ENCODE measurements at places on chromosomes 1 and 21. TPM values are rescaled to one million over a fixed set of nuclear protein-coding genes. Genes with fewer than 3 reads are reported as not detected.

MMEL1 gene
- polyA plus RNA-seq, result 3.4 TPM

KRTAP13-4 gene
- polyA plus RNA-seq, result not detected

DIO1 gene
- polyA plus RNA-seq, result 9.7 TPM

DISC1 gene
- polyA plus RNA-seq, result 5.9 TPM

NADK gene
- polyA plus RNA-seq, result 44.5 TPM

VWA5B1 gene
- polyA plus RNA-seq, result 1.3 TPM

RBM11 gene
- polyA plus RNA-seq, result 1.4 TPM

OR1C1 gene
- not detected for polyA plus RNA-seq

FNDC10 gene
- polyA plus RNA-seq, result 3.1 TPM

SPATA45 gene
- polyA plus RNA-seq, result 1.6 TPM

CCDC181 gene
- 3.4 TPM for polyA plus RNA-seq

LIN28A gene
- polyA plus RNA-seq, result not detected

HORMAD1 gene
- polyA plus RNA-seq, result not detected

GUCA2A gene
- not detected for polyA plus RNA-seq

NBPF4 gene
- not detected for polyA plus RNA-seq

DNA sequence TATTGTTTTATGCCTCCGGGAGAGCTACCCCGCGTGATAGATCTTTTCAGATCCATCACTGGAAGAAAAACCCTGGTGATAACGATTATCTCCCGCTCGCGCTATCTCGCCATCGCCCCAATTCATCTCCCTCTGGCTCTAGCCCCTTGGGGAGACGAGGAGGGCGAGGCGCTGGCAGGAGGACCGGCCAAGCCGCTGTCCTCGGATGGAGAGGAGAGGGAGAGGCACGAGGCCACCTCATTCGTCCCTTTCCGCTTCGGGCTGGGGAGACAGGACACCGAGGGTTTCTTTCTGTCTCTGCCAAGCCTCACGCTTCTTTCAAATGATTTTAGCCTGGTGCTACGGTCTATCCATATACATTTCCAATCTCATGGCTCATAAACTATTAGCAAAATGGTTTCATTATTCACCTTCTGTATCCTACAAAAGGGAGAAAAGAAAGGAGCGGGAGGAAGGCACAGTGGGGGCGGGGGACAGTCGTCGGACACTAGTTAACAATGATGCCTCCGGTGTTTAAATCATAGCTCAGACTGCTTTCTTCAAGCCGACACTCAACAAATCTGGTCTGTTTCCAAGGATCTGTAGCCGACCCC, 415.0 kb upstream of the ESRRG start:
- DNase-seq, result no peak

GRCh38 chr1:66613187-66613586, 79.2 kb downstream of the SGIP1 start:
- no peak for DNase-seq

- DNase-seq, result no peak
Observed at GRCh38 chr21:42027822-42028765, 17.9 kb upstream of the ZBTB21 start.

- no peak for DNase-seq
Observed at GRCh38 chr1:6185635-6186382, 5.7 kb upstream of the CHD5 start.

DNA sequence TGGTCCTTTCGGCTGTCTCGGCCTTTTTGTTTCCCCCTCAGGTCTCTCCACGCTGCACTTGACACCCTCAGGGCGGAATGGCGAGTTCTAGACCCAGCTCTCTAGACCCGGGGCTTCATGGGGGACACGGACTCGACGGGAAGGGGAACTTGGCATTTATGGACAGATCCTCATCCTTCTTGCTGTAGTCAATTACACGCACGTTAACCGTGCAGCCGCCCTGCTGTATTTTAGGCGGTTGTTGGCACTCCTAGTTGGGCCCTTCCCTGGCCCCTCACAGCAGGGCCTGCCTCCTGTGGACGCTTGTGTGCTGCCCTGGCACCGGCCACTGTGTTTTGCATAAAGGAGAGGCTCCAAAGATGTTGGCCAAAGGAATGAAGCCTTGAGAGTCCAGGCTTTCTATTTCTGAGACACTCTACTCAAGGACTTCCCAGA, 558 bp upstream of the BTG3 start:
- peak; percentile 27 for DNase-seq

- no peak for DNase-seq
Observed at GRCh38 chr1:6948416-6948815, 163.2 kb downstream of the CAMTA1 start.

GRCh38 chr1:246791303-246791918, 67.2 kb downstream of the SCCPDH start:
- DNase-seq, result no peak

DNA sequence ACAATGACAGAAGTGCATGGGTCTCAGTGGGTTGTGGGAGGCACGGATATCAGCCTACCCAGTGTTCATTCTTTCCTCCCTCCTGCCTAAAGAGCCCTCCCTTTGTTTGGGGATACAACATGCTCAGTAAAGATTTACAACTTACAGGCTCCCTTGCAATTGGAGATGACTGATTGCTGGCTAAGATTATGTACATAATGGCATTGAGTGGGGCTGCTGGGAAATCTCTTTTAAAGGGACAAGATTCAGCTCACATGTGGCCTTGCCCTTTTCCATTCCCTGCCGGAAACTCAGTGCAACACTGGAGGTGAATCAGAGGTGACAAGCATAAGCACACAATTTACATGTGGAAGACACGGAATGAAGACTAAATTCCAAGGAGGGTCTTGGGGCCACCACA, 83.7 kb upstream of the CHRM3 start:
- no peak for DNase-seq

DNA sequence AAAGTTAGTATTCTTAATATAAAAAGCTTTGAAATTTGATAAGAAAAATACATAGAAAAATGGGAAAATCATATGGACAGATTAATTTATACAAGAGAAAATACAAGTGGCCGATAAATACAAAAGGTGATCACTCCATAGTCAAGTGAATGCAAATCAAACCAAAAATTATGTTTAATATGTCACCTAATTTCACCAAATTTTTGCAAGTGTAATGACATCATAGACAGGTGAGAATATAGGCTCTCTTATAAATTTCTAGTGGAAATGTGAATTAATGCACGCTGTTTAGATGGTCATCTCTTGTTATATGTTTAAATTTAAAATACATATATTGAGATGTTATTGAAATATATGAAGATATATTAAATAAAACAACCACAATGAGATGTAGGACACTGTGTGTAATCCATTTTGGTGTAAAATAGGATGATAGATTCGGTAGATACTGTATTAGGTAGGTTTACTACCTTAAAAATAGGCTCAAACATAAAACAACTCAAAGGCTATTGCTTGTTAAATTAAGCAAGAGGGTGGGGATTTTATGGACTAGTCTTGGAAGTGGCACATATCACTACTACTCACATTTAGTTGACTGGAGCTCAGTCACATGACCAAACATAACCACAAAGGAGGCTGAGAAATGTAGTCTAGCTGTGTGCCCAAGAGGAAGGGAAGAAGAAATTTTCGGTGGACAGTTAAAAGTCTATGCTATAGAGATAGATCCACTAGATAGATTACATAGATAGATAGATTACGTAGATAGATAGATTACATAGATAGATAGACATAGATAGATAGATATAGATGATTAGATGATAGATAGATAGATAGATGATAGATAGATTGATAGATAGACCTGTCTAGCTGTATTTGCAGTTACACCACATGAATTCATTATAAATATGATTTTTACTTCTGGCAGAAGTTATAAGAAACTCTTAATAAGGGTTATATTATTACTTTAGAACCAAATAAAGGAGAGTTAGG, 9.2 kb downstream of the INSL5 start:
- no peak for DNase-seq

DNA sequence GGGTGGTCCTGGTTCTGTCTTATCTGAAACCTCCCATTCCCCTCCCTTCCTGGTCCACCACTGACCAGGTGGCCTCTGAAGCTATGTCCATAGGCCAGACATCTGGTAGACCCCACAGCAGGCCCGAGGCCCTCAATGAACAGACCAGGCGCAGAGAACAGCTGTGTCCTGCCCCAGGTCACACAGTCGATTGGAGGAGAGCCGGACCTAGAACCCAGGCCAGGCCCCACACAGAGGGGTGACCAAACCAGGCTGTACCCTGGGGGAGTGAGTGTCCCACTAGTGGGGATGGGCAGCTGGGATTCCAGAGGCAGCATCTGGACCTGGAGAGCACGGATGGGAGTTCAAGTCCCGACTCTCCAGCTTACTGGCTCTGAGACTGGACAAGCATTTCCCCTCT, 29.2 kb downstream of the RNU1-1 start:
- no peak for DNase-seq

GRCh38 chr1:10787286-10787685, 9.2 kb downstream of the CASZ1 start:
- no peak for DNase-seq

DNA sequence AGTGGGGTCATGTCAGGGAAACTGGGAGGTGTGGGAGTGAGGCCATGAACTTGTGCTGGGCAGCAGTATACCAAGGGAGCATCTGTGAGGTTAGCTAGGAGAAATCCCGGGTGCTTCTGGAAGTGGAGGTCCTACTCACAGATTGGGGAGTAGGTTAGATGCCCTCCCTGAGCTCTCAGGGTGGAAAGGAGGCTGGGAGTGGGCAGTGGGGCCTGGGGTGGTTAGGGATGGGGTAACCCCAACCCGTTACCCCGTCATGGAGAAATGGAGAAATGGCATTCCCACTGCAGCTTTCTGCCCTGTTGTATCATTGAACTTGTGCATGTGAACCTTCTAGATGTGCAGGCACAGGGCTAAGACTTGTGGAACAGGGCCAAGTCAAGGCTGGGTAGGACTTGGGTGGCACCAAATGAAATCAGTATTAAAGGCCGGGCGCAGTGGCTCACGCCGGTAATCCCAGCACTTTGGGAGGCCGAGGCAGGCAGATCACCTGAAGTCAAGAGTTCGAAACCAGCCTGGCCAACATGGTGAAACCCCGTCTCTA, 27.2 kb downstream of the EXOC8 start:
- no peak for DNase-seq

DNA sequence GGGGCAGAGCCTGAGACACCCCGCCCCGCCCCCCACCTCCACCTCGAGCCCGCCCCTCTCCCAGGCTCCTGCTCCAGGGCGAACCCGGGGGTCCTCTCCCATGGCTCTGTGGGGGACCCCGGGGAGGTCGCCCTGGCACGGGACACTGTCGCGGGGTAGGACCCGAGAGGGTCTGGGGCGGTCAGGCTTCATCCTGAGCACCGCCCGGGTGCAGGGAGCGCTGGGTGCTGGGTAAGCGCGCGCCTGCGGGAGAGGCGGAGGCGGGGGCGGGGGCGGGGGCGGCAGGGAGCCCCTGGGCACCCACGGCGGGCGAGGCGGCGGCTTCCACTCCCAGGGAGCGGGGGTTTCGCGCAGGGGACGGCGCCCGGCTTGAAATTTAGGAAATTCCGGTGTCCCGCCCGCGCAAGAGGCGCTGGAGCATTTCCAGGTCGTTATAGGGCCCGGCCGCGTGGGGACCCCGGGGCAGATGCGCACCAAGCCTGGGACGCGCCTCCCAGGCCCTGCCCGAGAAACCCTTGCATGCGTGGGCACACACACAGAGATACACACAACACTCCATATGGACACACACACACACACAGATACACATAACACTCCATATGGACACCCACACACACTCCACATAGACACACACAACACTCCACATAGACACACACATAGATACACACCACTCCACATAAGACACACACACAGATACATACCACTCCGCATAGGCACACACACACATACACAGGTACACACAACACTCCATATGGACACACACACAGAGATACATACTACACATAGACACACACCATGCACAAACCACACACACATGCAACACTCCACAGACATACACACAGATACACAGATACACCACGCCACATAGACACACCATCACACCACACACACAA, 48.7 kb upstream of the SLC19A1 start:
- no peak for DNase-seq

DNA sequence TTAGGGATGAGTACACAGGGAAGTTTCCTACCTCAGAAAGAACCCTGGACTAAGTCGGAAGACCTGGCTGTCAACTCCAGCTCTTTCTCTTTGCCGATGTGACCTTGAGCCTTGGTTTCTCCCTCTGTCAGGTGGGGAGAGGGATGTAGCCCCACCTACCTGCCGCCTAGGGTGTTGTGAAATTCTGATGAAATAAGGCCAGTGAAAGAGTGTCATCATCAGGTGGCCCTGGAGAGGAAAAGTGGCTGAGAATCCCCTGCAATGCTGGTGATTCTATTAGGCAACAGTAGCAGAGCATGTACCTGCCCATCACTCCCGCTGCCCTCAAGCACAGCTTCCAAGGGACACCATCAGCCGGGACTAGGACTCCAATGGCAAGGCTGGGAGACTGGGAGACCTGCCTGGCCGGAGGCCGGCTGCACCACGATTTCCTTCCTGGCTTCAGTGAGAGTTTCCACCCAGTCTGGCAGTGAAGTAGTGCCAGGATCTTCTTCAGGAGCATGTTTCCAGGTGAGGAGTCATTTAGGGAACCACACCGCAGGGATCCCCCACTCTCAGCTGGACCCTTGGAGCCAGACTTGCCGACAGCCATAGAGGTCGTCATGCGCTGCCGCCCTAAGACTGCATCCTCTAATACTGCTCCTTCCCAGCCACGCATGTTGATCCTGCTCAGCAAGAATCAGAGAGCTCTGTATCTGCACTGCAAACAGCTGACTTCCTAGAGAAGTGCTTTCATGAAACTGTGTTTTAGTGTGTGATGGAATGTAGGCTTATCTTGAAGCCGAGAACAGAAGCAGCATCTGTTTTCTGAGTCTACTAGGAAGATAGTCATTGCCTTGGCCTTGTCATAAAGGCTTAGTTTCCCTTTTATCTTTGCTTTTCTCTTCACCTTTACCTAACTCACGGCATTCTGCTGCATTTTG, 88.0 kb upstream of the F3 start:
- DNase-seq, result no peak

DNA sequence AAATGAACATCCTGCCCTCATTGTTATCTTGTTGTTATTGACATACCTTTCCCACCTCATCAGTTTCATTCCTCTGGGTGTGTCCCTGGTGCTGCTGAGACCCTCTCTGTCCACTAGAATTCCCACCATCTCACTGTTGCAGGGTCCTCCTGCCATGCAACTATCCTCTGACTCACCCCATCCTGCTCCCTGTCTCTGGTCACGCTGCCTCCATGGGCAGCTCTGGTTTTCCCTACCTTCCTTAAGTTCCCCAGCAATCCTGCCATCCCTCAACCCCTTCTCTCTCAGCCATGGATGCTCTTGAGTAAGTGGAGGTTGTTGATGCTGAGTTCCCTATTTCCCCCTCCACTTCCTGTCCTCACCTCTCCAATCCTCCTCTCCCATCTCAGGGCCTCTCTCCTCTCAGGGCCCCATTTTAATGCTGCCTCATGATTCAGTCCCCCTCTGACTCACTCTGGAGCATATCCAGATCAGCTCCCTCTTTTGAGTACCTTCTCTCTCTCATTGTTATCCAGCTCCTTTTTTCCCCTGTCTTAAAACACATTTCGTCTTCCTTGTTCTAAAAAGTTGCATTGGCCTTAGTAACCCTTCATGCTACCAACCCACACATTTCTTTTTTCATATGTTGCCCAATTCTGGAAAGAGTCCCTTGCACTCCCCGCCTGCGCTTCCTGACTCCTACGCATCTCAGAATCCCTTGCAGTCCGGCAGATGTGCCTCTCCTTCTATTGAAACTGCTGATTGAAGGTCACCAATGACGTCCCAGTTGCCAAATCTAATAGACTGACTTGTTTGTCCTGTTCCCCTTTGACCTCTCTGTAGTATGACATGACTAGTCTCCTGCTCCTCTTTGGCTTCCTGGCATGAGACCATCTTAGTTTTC, 92.0 kb downstream of the CNIH3 start:
- DNase-seq, result no peak
